ENCODE measurements at places on chromosomes 2 and 18.

DNA sequence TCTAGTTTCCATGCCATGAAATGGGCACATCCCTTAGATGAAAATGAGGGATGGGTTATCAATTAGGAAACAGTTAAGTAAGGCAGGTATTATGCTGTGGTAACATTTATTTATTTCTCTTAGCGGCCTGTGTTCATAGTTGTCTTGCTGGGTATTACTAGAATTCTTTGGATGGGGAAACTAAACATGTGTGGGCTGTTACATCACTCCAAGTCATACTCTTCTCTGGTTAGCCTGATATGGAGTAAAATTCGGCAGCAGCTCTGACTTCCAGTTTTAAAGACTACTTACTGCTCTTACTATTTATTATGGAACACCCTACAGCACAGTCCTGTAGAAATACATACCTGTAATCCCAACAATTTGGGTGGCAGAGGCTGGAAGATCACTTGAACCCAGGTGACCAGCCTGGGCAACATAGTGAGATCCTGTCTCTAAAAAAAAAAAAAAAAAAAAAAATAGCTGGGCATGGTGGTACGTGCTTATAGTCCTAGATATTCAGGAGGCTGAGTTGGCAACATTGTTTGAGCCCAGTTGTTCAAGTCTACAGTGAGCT, 33.1 kb upstream of the RASGRP3 start:
- no peak for DNase-seq

DNA sequence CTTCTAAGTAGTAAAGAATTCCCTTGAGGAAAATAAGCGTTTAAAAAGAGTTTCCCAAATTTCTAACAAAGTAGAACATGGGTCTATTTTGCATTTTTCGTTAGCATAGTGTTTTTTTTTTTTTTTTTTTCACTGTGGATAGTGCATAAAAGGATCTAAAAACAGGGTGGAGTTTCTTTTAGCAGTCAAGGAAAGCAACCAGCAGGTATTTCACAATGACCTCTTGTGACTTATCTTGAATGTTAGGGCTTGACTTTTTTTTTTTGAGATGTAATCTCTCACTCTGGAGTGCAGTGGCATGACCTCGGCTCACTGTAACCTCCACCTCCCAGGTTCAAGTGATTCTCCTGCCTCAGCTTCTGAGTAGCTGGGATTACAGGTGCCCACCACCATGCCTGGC, 14.9 kb upstream of the DGKD start:
- DNase-seq, result no peak

DNA sequence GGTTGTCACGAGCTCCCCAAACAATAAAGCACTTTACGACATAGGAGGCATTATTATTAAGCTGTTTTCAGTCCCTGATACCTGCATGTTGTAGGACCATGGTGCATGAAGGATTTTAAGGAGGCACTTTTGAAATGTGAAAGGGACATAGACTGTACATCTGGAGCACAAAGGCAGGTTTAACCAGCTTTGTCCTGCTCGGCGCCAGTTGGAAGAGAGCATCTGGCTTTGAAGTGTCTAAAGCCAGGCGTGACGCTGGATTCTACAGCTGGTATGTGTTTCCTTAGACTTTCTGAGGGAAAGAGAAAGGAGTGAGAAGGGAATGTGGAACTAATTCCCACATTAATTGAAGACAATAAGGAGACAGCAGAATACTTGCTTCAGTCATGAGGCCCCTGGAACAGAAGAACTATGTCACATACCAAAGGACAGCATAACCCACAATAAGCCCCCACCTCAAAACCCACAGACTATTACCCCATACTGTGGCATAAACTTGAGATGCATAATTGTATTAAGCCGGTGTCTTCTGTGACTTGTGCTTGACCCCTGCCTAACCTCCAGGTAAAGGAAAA, 381.0 kb upstream of the MEX3C start:
- DNase-seq, result no peak

GRCh38 chr2:189574793-189575475, 5.7 kb downstream of the SLC40A1 start:
- DNase-seq, result no peak

DNA sequence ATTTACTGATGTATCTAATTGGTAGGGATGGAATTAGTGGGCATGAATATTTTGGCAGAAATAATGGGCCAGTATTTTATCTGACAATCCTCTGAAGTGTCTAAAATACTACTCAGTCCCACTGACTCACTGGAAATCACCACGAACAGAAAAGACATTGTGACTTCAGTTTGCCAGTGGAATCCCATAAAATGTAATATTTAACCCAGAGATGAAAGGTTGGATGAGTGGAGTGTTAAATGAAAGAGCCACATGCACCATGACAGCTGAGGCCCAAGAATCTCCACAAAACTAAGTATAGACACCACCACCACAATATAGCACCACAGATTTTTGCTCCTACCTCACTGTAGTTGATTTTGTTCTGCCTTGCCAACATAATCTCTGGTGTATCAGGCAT, 103.9 kb downstream of the NEB start:
- DNase-seq, result no peak

DNA sequence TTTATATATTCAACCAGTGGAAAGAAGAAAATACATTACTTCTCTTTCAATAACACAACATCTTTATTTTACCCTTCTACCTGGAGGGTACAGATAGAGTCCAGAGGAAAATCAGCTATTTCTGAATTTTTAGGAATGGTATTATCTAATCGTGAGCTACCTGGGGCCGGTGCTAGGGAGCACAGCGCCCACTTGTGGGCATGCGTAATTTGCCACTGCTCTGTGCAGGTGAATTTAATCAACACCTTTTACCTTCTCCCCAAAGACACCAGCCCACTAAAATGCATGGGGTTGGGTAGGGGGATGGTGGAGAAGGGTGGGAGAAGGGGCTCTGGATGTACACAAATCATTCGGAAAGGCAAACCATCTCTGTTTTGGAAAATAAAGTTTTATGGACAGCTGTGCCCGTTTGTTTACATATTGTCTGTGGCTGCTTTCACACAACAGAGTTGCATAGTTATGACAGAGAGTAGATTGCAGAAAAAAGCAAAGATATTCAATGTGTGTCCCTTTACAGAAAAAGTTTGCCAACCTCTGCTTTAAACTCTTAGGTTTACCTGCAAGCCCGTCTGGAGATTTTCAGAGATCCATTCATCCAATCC, 51.5 kb upstream of the DCC start:
- no peak for DNase-seq

- DNase-seq, result no peak
These were observed 36.0 kb upstream of the EVA1A start for GRCh38 chr2:75596784-75597183.

GRCh38 chr18:31250902-31251301, 67.1 kb upstream of the DSG1 start:
- no peak for DNase-seq

- no peak for DNase-seq
These were observed 15.7 kb downstream of the SUPT7L start for GRCh38 chr2:27647737-27648136.

DNA sequence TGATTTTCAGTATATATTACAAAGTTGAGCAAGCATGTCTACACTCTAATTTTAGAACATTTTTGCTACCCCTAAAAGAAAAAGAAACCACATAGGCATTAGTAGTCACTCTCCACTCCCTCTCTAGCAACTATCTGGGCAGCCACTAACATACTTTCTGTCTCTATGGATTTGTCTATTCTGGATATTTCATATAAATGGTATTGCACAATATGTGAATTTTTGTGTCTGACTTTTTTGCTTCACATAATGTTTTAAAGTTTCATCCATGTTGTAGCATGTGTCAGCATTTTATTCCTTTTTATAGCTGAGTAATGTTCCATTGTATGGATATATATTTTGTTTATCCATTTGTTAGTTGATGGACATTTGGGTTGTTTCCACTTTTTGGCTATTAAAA, 232.5 kb upstream of the CTAGE1 start:
- no peak for DNase-seq
